ENCODE measurements at places on chromosomes 16 and 17. TPM values are rescaled to one million over a fixed set of nuclear protein-coding genes. Genes with fewer than 3 reads are reported as not detected.

GRCh38 chr16:86002178-86002900 lies 103.4 kb downstream of the IRF8 start:
- DNase-seq: no peak

DNA sequence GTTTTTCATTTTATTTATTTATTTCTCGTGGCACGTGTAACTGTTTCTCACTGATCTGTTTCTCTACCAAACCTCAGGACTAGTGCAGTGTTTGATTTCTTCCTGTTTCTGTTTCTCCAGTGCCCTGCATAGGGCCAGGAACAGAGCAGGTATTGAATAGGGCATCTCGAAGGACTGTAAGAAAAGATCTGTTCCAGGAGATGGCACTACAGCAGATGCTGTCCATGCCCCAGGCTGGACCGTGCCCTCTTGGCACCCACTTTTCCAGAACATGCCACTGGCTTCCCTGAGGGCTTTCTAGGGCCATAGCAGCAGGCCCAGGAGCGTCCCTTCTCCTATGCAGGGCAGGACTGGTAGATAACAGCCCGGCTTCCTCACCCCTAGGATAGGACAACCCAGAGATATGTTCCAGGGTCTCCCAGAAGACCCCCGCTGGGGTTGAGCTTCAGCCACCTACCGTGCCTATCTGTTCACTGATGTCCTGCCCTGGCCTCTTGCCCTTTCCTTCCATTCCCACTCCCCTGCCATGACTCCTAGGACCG lies 4.4 kb downstream of the SNX20 start:
- no peak for DNase-seq

DNA sequence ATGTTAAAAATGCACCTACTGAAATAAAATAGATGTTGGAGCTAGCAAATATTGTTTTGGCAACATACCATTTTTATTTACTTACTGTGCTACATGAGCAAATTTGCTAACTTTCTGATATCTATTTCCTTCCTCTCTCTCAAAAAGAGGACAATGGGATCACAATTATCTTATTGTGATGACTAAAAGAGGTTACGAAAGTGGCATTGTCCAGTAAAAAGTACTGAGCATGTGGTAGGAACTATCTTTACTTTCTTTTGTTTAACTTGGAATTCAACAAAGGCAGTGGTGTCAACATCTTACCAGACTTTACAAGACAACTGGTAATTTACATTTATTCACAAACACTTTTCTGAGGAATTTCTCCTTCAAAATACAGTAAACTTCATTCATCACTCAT lies 1542.6 kb upstream of the CDH8 start:
- no peak for DNase-seq

DNA sequence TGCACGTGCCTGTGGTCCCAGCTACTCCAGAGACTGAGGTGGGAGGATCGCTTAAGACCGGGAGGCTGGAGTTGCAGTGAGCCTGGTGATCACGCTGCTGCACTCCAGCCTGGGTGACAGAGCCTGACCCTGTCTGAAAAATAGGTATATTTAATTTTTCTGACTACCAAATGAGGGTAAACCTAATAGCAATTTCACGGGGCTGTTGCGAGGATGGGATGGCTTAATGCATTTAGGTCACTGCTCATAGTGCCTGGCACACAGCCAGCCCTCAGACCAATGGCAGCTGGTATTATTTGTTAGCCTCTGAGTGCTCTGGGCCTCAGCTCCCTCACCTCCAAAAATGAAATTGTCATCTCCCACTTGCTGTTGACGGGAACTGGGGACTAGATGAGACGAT lies 5.9 kb upstream of the CDIP1 start:
- DNase-seq: no peak

GRCh38 chr16:19860166-19861041 lies 24.2 kb downstream of the GPRC5B start:
- DNase-seq: no peak

- DNase-seq: no peak
These were observed 55.3 kb downstream of the USP10 start for GRCh38 chr16:84754956-84755672.

- DNase-seq: no peak
These were observed 65.7 kb downstream of the HLF start for GRCh38 chr17:55330344-55330933.

Gene P2RX5
- 1.1 TPM for total RNA-seq

DNA sequence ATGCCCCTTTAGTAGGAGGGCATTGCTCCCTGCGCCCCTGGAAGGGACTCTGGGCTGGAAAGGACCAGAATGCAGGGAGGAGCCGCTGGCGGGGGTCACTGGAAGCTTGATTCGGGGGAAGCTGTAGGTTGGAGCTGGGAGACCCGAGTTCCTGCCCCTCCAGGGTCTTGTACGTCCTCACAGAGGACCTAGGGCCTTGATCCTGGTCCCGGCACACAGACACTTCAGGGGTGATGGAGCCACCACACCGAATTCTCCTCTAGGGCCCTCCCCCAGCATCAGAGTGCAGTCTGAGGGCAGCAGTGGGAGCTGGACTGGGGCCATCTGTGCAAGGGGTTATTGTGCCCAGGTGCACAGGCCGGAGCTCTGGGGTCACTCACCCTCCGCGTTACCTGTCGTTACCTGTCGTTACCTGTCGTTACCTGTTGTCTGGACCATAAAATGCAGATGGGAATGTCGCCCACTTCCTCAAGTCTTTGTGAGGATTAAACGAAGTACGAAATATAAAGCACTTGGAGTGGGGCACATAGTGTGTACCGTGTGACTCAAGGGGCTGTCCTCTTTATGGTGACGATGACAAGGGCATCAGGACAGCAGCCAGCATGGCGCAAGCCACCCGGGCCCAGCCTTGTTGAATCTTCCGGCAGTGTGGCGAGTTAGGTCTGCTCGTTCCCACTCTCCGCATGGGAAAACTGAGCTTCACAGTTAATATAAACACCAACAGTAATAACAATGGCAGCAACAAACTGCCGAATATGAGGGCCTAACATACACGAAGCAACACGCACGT lies 48.6 kb downstream of the CMIP start:
- no peak for DNase-seq

- DNase-seq: no peak
These were observed 23.7 kb upstream of the BCO1 start for GRCh38 chr16:81214745-81215166.

- no peak for DNase-seq
These were observed 175.4 kb downstream of the SEC14L1 start for GRCh38 chr17:77316191-77316641.

GRCh38 chr17:37276475-37276874 lies 99.3 kb upstream of the C17orf78 start:
- no peak for DNase-seq

DNA sequence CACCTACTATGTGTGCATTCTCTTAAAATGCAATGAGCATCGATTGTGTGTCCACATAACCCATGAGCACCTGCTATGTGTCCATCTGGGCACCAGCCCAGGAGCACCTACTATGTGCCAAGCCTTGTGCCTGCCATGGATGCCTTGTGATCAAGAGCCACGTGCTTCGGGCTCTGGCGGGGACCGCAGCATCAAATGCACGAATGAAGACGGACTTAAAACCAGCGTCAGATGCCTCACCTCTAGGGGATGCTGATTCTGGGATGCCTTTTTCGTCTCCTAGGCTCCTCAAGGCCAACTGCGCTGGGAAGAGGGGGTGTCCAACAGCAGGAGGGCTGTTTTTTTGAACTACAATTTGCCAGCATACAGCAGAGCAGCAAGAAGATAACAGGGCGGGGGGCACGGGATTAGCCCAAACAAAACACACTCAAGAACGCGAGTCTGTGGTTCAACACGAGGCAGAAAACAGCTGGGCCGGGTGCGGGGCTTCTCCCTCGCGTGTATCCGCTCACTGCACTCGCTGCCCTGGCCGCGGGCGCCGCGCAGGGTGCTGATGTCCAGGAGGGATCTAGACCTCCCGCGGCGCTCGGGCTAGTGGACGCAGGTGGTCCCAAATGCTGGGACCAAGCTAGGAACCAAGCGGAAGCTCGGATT lies 1.2 kb upstream of the GLIS2 start:
- DNase-seq: no peak

Gene CHST6
- total RNA-seq: 3.3 TPM

Gene AKTIP
- total RNA-seq: 43.5 TPM

Gene CLUH
- 45.3 TPM for total RNA-seq

GRCh38 chr16:1279945-1280589 lies 24.2 kb downstream of the TPSD1 start:
- DNase-seq: no peak

Gene FSCN2
- total RNA-seq: 2.1 TPM

- DNase-seq: no peak
These were observed 12.7 kb upstream of the SPNS2 start for GRCh38 chr17:4485676-4486646.

- peak; percentile 93 for DNase-seq
These were observed 592 bp downstream of the ALDOA start for GRCh38 chr16:30065943-30066760.

DNA sequence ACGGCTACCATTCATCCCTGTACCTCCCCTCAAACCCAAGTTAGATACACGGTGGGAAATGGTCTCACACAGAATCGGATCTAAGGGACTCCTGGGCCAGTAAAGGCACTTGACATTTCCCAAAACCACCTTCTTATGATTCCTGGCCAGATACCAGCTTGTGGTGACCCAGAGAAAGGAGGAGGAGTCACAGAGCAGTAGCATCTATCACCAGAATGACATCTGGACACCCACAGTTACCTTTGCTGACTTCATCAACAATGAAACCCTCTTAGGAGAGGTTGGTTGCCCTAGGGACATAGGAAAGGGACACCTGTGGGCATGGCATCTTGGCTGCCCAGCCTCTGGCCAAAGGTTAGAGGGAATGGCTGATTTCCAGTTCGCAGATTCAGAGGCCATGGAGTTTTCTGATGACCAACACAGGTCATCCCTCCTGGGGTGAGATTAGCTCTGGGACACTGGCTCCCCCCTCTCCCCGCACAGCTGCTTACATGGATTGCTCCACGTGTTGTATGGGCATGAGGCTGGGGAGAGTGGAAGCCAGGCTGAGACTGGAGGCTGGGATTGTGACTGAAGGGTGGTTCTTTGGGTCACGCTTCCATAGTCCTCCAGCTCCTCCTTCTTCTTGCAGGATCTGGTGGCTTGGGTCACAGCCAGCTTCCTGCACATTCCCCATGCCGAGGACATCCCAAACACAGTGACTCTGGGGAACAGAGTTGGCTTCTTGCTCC lies 1.4 kb upstream of the AOC3 start:
- no peak for DNase-seq

GRCh38 chr17:17782523-17783115 lies 54.2 kb downstream of the SREBF1 start:
- no peak for DNase-seq

GRCh38 chr16:83113811-83114210 lies 487.0 kb downstream of the CDH13 start:
- no peak for DNase-seq

- DNase-seq: no peak
These were observed 9.8 kb upstream of the JUP start for GRCh38 chr17:41796121-41796895.

GRCh38 chr16:84879569-84880487 lies 60.0 kb downstream of the CRISPLD2 start:
- DNase-seq: no peak

DNA sequence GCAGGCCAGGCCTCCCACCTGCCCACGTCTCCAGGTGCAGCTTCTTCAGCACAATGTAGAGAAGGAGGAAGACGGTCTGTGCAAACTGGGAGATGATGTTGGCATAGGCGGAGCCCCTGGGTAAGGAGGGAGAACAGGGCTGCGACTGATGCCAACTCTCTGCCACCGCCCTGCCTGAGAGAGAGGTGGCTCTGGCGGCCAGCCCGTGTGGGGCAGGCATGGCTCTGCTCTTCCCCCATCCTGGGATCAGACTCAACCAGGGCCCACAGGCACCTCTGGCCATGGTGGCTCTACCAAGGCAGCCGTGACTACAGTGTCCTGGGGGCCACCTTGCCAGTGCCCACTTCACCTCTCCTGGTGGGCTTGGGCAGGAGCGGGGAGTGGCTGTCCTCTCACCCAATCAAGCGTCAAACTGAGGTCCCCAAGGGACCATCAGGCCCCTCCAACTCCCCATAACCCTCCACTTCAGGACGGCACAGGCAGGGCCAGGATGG lies 8.6 kb downstream of the SLC47A2 start:
- no peak for DNase-seq

- DNase-seq: peak; percentile 59
These were observed 1.0 kb downstream of the MCRIP1 start for GRCh38 chr17:81831957-81832607.

DNA sequence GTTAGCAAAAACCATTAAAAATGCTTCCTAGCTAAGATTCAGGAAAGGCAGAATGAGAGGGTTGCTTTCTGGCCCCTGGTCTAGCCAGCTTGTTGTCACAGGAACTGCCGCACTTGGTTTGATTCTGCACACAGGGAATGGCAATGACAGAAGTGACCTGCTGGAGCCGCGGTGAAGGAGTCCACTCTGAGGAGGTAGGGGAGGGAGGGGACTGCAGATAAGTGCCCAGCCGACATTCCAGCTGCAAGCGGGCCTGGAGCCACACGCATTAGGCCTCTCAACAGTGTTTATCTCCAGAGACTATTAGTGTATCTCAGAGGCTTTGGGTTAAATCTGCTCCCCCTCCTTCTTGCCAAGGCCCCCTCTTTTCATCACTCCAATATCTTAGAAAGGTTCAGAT lies 38.6 kb downstream of the CDRT15 start:
- peak; percentile 79 for DNase-seq

DNA sequence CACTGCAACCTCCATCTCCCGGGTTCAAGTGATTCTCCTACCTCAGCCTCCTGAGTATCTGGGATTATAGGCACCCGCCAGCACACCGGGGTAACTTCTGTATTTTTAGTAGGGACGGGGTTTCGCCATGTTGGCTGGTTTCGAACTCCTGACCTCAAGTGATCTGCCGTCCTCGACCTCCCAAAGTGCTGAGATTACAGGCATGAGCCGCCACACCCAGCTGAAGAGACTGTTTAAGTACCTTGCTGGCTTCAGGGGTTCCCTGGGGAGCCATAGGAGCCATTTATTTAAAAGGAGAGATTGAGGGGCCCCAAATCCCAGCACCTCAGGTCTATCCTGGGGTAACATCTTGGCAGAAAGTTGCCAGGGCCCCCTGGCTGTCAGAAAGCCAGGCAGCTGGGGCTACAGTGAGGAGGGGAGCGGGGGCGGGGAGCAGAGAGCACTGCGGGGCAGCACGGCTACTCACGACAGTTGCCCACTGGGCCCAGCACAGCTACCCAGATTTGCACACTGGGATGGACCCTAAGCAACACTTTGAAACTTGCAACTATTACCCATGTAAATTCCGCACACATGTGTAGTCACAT lies 1.6 kb downstream of the SNAI3 start:
- peak; percentile 70 for DNase-seq

DNA sequence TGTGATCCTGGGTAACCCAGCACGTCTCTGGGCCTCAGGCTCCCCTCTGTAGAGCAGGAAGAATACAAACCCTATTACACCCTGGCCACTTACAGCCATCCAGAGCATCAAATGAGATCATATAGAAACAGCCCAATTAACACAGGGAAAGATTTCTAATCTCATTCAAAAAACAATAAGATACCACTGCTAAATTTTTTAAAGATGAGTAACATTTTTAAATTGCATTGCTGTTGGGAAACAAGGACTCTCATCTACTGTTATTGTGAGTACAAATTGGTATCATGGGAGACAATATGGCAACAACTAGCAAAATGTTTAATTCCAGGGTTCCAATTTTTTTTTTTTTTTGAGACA lies 41.1 kb downstream of the SRL start:
- DNase-seq: no peak
